ENCODE measurements at places on chromosomes 3 and 15. TPM values are rescaled to one million over a fixed set of nuclear protein-coding genes. Genes with fewer than 3 reads are reported as not detected.

- DNase-seq: no peak
These were observed 163.1 kb upstream of the LRRFIP2 start for GRCh38 chr3:37337481-37337880.

GRCh38 chr3:62143843-62144450, 229.4 kb downstream of the FEZF2 start:
- no peak for DNase-seq

- no peak for DNase-seq
These were observed 177.2 kb downstream of the CBLB start for GRCh38 chr3:105691633-105692032.

DNA sequence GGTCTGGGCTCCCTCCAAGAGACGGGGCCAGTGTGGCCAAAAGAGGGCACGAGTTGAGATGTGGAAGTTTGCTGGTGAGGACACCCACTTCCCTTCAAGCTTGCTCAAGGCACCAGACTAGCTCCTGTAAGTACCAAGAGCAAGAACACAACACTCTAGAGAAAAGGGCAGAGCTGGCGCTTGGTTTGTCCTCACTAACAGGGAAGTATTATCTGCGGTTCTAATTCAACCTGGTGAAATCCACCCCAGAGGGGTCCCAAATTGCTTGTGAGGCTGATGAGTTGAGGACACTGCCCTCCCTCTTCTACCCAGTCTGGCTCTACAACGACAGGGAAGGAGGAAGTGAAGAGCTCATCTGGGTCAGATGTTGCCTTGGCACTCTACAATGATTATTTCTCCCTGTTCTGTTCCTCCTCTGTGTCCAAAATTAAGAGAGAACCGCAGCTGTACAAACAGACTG, 16.9 kb upstream of the FSIP1 start:
- no peak for DNase-seq

- DNase-seq: no peak
These were observed 9.6 kb upstream of the USP8 start for GRCh38 chr15:50414624-50415023.

- no peak for DNase-seq
These were observed 37.3 kb upstream of the CMTM7 start for GRCh38 chr3:32354362-32354778.

GRCh38 chr3:24344784-24345439, 149.7 kb downstream of the THRB start:
- no peak for DNase-seq

- DNase-seq: no peak
These were observed 86.9 kb downstream of the KLF15 start for GRCh38 chr3:126270145-126270811.

DNA sequence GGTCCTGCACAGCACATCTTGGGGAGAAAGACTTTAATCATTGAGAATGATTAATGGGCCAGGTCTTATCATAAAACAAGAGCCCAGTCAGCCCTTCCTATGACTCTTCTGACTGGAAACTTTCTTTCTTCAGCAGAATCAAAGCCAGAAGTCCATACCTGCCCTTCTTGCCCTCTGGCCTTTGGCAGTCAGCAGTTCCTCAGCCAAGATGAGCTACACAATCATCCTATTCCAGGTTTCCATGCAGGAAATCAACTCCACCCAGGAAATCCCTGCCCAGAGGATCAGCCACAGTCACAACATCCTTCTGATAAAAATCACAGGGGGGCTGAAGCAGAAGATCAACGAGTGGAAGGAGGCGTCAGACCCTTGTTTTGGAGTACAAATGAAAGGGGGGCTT, 26.9 kb downstream of the ZNF589 start:
- DNase-seq: no peak

- DNase-seq: no peak
These were observed 585.6 kb downstream of the TBL1XR1 start for GRCh38 chr3:176611703-176612102.

CD96 gene
- 0.45 TPM for total RNA-seq

Measured in GM12878 (cell line).